Activated T-cell treated with anti-CD3 and anti-CD28 coated beads for 24 hours (primary cell): ENCODE measurements at places on chromosomes 12 and 14.

DNA sequence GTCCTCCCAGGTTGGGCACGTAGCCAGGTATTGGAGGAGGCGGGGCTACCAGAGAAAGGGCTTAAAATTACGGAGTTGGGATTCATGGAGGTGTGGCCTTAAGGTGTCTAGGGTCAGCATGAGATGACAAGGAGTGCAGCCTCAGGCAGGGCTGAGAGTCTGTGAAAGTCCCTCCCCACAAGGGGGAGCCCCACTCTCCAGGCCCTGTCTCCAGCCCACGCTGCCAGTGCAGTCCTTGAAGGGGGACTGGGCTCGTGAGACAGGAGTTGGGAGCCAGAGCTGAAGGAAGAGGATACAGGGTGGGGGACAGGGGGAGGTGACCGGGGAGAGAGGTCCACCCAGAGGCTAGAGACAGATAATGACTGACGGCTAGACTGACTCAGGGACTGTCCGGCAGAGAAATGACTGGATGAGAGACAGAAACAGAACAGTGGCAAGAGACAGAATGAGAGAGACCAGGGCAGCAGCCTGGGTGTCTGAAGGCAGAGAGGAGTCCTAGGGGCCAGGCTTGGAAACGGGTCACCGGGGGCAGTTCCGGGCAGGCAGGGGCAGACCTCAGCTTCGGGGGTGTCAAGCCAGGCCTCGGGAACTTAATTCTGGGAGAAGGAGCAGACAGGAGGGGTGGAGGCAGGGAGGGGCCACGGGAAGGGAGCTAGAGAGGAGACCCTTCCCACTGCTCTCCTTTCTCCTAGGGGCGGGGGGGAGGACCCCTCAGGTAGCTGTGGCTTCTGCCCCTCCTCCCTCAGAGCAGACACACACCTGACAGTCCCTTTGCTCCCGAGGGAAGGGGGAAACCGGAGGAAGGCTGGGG, 970 bp downstream of the CDH24 start:
- peak; percentile 51 for DNase-seq

DNA sequence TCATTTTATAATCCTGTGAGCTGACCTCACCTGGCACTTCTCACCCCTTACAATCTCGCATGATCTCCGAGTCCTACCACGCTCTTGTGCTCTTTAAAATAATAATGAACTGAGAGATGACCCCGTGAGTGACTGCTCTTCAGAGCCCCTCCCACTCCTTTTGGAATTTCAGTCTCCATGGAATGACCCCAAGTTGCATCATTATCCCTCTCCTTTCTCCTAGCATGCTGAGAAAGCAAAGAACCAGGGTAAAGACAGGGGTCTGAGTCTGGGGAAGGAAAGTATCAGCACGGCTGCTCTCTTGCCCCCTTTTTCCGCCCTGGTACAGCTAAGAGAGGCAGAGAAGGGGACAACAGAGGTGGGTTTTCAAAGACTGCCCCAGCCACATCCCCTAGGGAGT, 178.3 kb upstream of the PLEKHA5 start:
- no peak for DNase-seq

DNA sequence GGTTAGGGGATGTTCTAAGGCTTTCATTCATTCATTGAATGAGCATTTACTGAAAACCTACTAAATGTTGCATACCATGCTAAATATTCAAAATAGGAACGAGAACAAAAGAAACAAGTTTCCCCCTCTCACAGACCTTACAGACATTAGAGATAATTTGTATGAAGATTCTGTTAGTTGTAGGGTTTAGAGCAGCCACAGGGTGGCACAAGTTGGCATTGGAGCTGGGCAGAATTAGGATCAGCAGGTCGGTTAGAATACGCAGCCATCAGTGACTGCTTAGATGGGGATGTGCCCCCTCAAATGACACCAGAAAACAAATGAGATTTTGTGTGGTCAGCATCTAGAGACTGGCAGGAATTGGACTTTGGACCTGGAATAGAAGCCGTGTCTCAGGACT, 166.3 kb upstream of the DAAM1 start:
- DNase-seq = no peak

DNA sequence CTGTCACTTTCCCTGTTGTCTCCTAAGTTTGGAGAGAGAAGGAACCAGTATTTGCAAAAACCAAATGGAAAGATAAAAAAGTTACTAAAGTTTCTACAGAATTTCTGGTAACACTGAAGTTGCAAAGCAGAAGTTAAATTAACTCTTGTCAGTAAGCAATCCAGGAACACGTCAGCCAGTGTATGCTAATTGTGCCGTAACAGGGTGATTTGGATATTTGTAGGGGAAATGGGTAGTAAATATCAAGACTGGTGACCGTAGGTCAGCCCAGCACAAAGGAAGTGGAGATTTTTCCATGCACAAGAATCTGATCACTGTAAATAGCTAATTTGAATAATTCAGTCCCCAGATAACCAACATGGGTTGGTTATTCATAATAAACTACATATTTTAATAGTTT, 2.3 kb downstream of the CDKN1B start:
- no peak for DNase-seq

- no peak for DNase-seq
These were observed 46.0 kb downstream of the DGLUCY start for GRCh38 chr14:91159906-91160305.

GRCh38 chr12:26122061-26122680, 2.7 kb downstream of the BHLHE41 start:
- no peak for DNase-seq

- no peak for DNase-seq
These were observed 769 bp upstream of the EMP1 start for GRCh38 chr12:13195785-13196129.

DNA sequence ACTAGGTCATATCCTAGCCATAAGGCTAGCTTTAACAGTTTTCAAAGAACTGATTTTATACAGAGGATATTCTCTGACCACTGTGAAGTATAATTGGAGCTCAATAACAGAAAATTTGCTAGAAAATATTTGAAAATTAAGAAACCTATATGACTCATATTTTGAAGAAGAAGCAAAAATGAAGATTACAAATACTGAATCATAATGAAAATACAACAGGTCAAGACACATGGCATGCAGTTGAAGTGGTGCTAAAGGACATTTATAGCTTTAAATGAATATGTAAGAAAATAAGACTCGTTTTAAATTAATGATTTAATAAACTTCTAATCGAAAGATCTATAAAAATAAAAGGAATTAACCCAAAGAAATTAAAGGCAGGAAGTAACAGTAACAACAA, 1234.6 kb downstream of the SLC16A7 start:
- DNase-seq = no peak

DNA sequence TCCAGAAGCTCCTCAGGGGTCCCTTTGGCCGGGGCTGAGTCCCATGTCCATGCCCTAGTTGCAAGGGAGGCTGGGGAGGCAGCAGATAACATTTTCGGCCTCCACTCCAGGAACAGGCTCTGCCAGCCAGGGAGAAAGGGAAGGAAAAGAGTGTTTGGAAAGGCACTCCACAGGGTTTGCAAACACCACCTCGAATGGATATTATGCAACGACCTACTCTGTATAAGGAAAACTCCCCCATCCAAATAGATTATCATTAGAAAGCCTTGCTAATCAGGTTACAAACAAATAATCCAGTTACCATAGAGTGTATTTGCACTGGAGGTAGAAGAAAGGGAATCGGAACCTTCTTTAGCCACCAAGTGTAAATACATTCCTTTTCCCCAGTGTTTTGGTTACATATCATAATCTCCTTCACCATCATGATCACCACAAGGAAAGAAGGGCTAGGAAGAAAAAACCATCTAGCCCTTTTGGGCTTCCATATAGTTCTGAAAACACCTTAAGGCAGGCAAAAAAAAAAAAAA, 40.4 kb downstream of the TMCC3 start:
- no peak for DNase-seq

- no peak for DNase-seq
These were observed 72.1 kb upstream of the LMNTD1 start for GRCh38 chr12:25625146-25625545.

DNA sequence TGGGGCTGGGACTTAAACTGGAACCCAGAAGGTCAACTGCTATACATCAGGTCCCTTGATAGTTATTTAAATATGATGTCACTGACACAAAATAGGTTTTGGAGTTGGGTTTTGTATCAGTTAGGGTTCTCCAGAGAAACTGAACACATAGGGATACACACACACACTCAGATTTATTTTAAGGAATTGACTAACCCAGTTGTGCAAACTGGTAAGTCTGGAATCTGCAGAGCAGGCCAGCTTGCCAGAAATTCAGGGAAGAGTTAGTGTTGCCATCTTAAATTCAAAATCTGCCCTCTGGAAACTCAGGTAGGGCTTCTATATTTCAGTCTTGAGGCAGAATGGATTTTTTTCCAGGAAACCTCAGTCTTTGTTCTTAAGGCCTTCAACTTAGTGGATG, 36.9 kb downstream of the MAPK1IP1L start:
- DNase-seq = no peak
